Astrocyte of the spinal cord (primary cell): ENCODE measurements at places on chromosomes 16 and 17.

DNA sequence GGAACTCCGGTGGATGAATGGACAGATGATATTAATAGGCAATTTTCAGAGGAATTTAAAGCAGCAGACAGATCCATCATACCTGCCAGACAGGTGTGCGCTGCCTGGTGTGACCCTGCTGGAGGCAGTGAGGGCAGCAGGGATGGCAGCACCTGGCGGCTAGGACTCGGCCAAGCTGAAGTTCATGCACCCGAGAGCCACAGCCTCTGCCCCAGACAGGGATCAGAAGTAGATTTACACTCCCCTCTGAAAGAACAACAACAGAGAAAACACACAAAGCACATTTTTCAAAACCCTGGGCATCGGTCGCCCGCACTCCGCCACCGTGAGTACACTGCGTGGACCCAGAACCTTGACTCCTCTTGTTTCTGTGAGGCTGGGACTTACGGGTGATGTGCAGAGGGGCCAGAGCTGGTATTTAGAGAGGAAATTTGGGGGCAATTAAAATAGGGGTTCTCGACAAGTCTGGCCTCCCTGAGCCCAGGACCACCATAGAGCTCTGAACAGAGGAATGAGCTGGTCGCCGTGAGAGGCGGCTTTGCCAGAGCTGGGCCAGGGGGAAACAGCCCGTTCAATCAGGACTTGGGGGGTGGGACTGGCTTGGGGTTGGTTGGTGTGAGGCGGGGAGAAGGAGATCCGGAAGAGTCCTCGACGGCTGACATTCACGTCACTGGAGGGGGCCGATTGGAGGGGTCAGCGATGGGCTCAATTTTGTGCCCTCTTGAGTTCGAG is 101.0 kb downstream of the METRNL start:
- DNase-seq = no peak

DNA sequence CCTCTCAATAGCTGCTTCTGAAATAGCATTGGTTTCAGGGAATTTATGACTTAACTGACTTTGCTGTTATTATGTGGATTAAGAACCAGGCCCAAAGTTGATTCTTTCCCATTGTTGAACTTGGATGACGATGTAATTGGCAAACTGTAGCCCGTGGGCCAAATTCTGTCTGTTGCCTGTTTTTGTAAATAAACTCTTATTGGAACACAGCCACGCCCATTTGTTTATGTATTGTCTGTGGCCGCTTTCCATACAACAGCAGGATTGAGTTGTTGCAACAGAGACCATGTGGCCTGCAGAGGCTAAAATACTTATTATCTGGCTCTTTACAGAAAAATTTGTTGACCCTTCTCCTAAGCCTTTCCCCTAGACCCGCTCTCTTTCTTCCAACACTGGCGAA is 31.6 kb downstream of the NTN1 start:
- DNase-seq = no peak

DNA sequence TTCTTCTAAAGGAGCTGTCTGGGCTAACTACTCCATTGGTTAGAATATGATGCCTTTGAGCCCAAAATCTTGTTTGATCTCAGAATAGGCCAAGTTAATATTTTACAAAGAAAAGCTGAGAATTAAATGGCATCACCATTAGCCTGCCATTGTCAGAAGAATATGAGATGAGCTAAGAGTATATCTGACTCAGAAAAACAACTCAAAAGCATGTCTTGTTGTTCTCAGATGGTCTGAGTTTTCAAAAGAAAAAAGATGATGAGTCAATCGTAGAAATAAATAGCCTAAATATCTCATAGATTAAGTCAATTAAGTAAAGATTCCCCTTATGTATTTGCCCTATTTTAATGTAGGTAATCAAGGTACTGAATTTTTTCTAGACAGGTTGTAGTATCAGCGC is 197.1 kb upstream of the TBX2 start:
- DNase-seq = peak; percentile 22

DNA sequence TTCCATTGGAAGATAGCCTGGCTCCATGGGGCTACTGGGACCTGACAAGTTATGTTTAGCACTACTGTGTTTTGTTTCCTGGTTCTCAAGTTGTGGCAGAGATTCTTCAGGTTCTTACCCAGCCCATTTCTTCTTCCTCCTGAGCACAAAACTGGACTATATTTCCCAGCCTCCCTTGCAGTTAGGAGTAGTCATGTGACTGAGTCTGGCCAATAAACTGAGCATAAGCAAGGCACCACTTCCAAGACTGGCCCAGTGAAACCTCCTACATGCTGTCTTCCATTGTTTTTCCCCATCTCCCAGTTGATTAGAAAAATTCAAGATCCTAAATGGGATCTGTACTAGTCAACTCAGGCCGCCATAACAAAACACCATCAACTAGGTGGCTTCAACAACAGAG is 28.2 kb upstream of the RBBP6 start:
- no peak for DNase-seq

- DNase-seq = no peak
These were observed 23.1 kb upstream of the DOK4 start for GRCh38 chr16:57509231-57509923.

GRCh38 chr16:70786020-70786755 is 14.8 kb downstream of the VAC14 start:
- no peak for DNase-seq

DNA sequence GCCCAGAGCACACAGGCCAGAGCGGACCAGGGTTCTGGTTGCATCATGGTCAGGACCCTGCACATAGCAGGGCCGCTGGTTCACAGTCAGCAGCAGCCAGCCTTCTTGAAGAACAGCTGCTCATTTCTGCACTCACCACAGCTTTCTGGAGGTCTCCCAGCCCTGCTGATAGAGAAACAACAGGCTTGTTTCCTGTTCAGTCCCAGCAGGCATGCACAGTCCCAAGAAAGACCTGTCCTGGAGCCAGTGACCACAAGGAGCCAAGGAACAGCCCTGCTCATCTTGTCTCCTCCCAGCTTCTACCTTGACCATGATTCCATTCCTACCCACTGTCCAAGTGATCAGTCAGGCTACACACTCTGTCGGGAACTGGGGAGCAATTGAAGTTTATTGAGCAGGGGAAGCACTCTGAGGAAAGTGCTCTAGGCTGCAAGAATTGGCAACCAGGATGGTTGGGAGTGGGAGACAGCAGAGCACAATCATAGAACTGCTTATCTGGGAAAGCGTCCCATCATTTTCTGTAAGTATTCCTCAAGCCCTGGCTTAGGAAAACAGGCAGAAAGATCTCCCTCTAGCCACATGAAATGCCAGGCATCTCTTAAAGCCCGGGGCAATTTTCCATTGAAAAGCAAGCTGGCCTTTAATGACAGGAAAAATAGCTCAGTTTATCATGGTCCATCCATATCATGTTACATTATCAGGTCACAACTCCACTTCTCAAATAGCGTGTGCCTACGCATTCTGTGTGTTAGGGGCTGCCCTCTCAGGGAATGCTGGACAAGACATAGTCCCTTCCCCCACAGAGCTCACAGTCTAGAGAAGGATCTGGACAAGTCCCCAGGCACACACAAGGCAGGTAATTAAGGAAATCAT is 155.4 kb upstream of the FOXF1 start:
- peak; percentile 81 for DNase-seq

DNA sequence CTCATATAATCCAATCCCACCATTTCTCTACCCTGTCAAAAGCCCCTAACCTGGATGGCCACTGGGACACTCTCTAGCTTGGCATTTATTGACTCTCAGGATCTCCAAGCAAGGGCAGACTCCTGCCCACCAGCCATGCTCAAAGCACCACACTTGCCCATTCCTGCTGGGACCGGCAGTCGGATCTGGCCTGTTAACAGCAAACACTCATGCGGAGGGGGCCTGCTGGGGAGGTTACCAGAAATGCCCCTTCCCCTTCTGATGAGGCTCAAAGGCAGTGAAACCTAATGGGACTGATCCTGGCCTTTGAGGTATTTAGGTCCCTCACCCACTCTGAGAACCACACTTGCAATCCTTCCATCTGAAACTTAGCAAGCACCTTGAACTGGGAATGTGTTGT is 6.5 kb upstream of the CCL1 start:
- no peak for DNase-seq

DNA sequence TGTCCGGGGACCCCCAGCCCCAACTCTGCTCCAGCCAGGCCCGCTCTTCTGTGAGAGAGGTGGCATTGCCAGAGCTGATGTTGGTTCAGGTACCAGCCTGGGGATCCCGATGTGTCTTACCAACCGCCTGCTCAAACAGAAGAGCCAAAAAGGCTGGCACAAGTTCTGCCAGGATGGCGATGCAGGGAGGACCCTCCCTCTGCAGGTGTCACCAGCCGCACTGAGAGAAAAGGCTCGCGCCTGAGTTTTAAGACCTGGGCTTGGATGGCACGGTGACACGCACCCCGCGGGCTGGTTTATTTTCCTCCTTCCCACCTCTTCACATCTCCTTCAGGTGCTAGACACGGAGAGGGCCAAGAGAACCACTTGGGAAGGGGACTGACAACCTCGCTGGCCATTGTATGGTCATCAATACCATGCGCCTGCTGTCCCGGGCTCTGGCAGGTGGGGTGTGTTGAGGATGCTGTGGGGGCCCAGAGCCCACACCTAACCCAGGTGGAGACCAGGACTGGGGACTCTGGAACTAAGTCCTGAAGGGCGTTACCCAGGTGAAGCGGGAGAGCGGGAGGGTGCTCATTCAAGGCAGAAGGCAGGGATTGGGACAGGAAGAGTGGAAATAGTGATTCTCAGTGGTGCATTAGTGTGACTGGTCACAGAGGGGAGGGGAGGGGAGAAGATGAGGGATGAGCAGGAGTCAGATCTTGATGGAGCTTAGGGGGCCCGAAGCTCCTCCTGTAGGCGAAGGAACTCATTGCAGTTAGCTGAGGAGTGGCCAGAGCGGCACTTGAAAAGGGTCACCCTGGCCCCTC is 16.3 kb downstream of the FOXJ1 start:
- DNase-seq = no peak

GRCh38 chr16:27169511-27170071 is 33.7 kb upstream of the KDM8 start:
- peak; percentile 92 for DNase-seq

DNA sequence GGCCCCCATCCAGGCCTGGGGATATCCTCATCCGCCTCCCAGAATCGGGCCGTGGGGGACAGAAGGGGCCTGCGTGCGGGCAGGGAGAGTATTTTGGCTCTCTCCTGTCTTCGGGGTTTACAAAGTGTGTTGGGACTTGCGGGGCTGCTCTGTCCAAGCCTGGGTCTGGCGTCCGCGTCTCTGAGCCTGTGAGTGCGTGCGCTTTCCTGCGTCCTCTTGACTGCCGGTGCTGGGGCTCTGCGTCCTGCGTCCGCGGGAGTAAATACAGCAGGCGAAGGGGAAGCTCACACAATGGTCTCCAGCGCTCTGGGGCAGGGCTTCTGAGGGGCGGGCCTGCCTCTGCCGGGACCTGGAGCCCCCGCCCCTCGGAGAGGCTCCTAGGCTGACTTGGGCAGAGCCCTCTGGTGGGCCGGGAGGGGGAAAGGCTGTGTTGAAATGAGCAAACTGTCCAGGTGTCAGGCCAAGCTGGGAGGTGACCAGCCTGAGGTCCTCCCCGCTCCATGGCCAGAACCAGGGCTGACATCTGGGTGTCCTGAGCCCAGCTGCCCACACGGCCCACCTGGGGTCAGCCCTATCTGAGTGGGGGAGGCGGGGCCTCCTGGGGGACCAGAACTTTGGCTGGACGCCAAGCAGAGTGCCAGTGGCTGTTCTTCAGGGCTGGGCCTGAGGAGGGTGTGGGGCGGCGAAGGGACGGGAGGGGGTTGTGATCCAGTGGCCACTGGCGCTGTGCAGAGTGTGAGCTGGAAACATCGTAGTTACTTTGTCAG is 233.6 kb downstream of the SEC14L1 start:
- peak; percentile 85 for DNase-seq

GRCh38 chr16:50274326-50275097 is 8.2 kb downstream of the ADCY7 start:
- DNase-seq = no peak

DNA sequence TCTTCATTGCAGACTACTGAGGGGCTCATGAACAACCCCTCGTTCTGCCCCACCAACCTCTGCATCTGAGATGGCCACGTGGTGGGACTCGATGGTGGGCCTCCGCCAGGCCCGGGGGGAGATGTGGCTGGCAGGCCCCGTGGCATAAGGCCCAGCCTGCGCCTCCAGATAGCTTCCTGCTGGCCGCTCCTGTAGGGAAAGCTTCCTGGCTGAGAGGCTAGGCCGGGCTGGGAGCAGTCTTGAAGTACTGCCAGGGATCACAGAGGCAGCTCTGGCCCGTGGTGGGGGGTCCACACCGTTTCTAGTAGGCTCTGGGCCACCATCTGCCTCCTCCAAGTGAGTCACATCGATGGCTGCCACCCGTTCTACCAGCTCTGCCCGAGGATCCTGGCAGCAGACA is 7.6 kb downstream of the CAMKK1 start:
- peak; percentile 40 for DNase-seq

DNA sequence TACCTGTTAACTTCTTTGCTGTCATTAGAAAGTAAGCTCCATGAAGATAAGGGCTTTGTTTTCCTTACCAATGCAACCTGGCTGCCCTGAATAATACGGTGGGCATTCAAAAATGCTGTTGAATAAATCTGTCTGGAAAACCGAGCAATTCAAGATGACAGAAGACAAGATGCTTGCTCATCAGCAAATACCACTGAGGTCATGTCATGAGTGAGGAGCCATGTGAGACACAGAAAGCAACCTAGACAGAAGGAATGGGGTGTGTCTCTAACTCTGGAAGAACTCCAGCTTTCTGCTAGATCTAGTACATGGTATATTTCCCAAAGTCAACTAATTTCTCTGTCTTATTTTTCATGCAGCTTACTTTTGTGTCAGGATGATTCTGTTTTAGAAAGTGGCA is 64.2 kb downstream of the STH start:
- DNase-seq = peak; percentile 74

GRCh38 chr16:48864055-48864454 is 254.1 kb upstream of the N4BP1 start:
- DNase-seq = no peak

DNA sequence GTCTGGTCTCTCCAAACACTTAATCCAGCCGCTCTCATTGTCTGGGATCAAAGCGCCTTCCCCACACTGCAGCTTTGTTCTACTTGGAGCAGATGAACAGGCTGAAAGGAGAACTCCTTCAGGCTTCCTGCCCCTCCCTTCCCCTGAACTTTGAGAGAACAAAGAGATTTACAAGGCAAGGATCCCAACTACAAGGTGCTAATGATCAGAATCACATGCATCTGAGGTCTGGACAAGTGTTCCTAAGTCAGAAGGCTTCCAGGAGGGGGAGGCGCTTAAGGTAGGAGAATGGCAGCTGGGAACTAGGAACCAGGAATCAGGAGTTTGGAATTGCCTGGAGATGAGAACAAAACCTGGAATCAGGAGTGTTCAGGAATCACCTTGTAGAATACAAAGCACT is 606.3 kb upstream of the CDH11 start:
- no peak for DNase-seq

- DNase-seq = no peak
These were observed 1.4 kb upstream of the TTLL6 start for GRCh38 chr17:48818361-48818841.

GRCh38 chr16:23183543-23183862 is 958 bp downstream of the SCNN1G start:
- no peak for DNase-seq

GRCh38 chr17:43354371-43354770 is 44.4 kb upstream of the ARL4D start:
- DNase-seq = no peak

- DNase-seq = peak; percentile 74
These were observed 479 bp downstream of the ITGA3 start for GRCh38 chr17:50056217-50056960.
